Calu3 (cell line): ENCODE measurements at places on chromosomes 6 and 20. TPM values are rescaled to one million over a fixed set of nuclear protein-coding genes. Genes with fewer than 3 reads are reported as not detected.

DNA sequence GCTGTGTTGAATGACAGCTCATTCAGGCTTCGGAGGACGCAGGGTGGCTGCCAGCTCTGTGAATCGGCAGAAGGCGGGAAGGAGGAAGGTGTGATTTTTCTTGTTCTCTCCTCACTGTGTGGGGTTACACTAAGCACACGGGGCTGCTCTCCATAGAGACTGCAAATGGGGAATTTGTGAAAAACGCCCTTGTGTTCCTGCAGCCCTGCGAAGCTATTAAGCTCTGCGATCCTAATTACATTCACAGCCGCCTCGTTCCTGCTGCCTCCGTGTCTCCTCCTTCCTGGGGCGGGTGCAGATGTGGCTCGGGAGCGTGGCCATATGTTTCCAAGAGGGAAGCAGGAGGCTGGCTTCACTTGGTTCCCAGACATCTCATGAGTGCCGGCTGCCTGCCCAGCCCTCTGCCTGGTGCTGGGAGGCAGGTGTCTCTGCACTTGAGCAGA, 124.0 kb downstream of the TOX2 start:
- DNase-seq, result no peak

- DNase-seq, result no peak
These were observed 256.2 kb downstream of the FNDC1 start for GRCh38 chr6:159425421-159425820.

The DUSP22 gene
- total RNA-seq, result 14.2 and 14.7 TPM in 2 replicates

- no peak for DNase-seq
These were observed 3.7 kb upstream of the ARMH2 start for GRCh38 chr6:24802271-24803059.

GRCh38 chr20:56630506-56631317, 1.6 kb downstream of the TFAP2C start:
- no peak for DNase-seq

GRCh38 chr20:63128367-63128766, 87.6 kb downstream of the YTHDF1 start:
- DNase-seq, result no peak

The PLEKHG1 gene
- total RNA-seq, result 9.7 and 16.9 TPM in 2 replicates

The COL20A1 gene
- 0.44 TPM in 1 of 2 replicates, not detected in the other for total RNA-seq

The C2 gene
- total RNA-seq, result 5.0 and 6.3 TPM in 2 replicates

DNA sequence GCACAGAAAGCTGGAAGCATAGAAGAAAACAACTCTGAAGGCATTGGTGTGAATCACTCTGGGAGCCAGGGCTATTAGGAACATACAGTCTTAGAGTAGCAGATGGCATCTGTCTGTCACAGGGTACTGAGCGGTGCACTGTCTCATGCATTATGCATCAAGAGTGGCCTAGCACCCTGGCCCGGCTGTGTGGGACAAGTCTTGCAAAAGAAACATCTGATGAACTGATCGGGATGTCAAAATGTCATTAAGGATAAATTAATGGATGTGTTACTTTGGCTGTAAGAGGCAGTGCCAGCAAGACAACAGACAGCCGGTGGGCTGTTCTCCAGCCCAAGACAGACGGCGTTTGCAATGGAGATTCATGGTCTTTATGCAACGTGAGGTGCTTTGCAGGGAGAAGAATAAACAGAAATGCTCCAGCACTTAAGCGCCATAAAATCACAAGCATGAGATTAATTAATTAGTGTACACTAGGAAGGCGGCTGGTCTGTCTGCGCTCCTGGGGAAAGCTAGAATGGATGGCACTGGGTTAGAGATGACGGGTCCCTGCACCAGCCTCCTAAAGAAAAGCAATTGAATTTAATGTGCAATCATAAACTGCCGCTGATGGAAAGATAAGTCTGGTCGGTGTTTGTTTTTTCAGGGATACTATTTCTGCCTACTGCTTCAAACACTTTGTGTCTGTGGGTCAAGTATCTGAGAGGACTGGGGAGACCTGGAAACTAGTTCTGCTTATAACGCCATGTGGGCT, 600.6 kb upstream of the CHD6 start:
- no peak for DNase-seq

- DNase-seq, result no peak
These were observed 1.0 kb upstream of the PCK1 start for GRCh38 chr20:57559658-57560553.

DNA sequence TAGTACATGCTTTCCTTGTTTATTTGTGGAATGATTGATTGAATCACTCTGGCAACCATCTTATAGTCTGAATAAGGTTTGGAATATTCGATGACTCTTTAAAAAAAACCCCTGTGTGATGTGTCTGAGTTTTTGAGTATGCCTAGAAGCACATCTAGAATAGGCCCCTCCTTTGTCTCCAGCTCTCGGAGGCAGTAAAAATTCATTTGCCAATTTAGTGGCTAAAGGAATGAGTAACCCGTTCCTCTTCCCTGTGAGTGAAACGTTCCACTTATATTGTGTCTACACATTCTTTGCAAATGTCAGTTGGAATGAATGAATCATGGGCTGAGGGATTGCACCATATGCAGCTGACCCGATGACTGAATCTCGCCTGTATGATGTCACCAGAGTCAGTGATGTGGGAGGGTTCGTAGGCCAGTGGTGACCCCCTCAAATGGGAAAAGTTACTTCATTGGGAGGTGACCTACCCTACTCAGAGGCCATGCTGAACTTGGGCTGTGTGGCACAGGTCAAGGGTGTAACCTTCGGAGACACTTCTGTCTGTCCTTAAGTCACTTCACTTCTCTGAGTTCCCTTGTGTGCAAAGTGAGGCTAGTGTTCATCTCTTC, 21.6 kb downstream of the MOCS3 start:
- peak; percentile 68 for DNase-seq

GRCh38 chr6:124099520-124099919, 295.9 kb downstream of the NKAIN2 start:
- DNase-seq, result no peak

GRCh38 chr6:142071981-142072380, 60.7 kb upstream of the GJE1 start:
- DNase-seq, result no peak

GRCh38 chr6:40788661-40789655, 201.8 kb upstream of the LRFN2 start:
- DNase-seq, result no peak

GRCh38 chr20:50020288-50020687, 37.5 kb downstream of the SNAI1 start:
- no peak for DNase-seq

GRCh38 chr20:53427951-53428350, 165.7 kb downstream of the ZNF217 start:
- no peak for DNase-seq

DNA sequence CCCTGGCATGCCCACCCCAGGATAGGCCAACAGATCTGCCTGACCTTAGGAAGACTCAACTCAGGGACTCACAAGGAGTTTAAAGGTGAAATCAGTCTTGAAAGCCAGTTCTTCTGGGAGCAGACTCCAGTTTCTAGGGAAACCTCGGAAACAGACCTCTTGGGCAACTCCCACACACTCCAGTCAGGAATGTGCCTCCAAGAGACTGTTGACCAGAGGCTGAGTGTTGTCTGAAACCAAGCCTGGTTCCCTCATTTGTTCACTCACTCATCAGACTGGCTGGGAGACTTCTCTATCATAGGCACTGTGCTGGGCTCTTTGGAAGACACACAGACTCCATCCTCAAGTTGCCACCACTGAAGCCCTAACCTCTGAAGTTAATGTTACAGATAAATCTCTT, 1.8 kb downstream of the TREM1 start:
- peak; percentile 24 for DNase-seq

DNA sequence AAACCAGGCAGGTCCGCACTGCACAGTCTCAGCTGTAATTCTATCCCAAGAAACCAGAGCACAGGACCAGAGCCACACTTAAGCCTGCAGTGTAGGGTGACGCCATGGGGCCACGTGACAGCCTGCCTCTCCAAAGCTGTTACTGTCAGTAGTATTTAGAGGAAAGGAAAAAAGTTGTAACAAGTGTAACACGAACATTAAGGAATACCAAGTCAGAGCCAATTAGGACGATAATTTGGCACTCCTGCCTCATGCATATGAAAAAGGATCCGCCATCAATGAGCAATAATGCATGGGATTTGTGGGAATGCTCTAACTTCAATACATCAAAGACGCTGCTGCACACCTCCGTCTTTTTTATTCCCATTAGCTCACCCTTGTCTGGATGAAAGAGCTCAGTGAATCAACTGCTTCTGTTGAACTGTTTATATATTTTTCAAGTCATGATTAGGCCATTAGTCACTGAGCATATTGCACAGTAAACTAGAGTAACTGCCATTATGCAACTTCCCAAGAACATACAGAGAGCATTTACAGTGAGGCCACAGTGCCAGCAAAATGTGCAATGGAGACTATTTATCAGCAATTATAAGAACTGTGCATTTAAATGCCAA, 79.9 kb downstream of the ATXN1 start:
- no peak for DNase-seq

The PSORS1C1 gene
- total RNA-seq, result 9.4 and 11.0 TPM in 2 replicates

DNA sequence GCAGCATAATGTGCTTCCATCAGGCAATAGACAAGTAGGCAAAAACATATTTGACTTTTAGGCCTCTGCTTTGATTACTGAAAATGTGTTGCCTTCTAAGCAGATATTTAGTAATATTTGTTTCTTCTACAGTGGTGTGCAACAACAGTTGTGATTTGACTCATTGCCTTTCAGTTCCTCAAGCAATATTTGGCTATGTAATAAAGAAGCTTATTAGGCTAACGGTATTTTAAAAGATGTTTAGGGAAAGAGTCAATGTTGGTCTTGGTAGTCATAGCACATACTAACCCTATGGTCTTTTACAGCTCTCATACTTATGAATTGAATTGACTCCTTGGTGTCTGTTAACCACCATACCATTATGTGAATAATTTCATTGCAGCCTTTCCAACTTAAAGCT, 124.1 kb downstream of the GRIK2 start:
- DNase-seq, result no peak

DNA sequence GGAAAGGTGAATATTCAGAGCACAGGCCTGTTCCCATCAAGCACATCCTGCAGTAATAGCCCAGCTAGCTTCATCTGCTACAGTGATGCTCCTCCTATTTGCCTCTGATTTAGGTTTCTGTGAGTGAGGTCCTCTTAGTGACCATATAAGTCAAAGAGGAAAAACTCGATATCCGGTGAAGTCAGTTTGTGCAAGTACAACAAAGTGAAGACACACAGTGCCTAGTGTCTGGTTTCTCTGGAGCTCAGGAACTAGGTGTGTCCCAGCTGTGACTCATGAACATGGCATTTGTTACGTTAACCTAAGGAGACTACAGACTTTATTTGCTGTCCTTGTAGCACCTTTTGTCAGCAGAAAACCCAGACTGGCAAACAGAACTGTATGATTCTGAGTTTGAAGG, 33.9 kb downstream of the EDN1 start:
- peak; percentile 68 for DNase-seq

The LTB gene
- total RNA-seq, result 0.44 and 1.4 TPM in 2 replicates
